ENCODE measurements at places on chromosomes 4 and X.

DNA sequence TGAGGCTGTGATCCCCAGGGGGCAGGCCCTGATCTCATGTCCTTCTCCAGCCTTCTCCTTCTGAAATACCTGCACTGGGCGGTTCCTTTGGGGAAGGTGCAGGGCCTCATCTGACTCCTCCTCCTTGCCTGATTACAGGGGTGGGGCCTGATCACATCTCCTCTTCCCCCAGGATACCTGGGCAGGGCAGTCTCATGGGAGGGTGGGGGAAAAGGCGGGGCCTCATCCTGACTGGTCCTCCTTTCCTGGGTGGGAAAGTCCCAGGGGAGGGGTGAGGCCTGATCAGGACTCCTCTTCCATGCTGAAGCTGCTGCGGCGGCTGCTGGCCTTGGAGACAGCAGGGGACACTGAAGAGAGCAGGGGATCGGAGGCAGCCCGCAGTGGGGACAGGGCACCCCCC lies 13.3 kb downstream of the TFE3 start:
- no peak for DNase-seq

- no peak for DNase-seq
Measured at GRCh38 chr4:7867701-7868435, 71.8 kb downstream of the AFAP1 start.

DNA sequence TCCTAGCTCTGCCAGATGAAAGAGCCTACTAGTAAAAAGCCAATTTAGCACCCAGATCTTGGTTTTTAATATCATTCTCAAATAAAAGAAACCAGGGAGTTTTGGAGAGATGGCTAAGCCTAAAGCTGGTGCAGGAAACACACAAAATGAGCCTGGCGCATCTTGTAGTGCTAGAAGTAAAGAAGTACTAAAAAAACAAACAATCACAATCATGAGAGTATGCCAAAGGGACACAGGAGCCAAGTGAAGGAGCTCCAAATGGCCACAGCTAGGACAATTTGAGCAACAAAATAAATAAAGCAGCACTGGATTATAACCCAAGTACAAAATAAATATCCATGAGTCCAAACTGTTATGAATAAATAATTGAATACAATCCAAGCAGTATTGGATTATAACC lies 37.8 kb upstream of the HCCS start:
- DNase-seq = no peak

- DNase-seq = no peak
Measured at GRCh38 chr4:4803216-4803911, 56.1 kb upstream of the MSX1 start.

- DNase-seq = no peak
Measured at GRCh38 chr4:123102897-123103471, 180.6 kb upstream of the NUDT6 start.

DNA sequence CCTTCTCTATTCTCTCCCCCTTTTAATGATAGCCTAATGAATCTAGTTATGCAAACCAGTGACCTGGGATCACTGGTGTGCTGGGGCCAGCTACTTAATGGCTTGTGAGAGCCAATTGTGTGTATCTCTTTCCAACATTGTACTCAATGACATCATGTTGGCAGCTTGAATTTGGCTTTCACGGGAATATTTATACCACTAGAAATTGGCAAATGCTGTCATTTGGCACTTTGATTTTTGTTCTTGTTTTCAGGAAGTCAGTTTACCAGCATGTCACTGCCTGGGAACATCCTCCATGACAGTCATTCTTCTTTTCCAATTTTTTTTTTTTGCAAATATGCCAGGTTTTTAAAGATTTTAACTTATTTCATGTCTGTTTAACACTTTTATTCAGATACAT lies 1685.3 kb downstream of the STIM2 start:
- no peak for DNase-seq

GRCh38 chrX:149286940-149287349 lies 218.2 kb downstream of the IDS start:
- DNase-seq = peak; percentile 8

DNA sequence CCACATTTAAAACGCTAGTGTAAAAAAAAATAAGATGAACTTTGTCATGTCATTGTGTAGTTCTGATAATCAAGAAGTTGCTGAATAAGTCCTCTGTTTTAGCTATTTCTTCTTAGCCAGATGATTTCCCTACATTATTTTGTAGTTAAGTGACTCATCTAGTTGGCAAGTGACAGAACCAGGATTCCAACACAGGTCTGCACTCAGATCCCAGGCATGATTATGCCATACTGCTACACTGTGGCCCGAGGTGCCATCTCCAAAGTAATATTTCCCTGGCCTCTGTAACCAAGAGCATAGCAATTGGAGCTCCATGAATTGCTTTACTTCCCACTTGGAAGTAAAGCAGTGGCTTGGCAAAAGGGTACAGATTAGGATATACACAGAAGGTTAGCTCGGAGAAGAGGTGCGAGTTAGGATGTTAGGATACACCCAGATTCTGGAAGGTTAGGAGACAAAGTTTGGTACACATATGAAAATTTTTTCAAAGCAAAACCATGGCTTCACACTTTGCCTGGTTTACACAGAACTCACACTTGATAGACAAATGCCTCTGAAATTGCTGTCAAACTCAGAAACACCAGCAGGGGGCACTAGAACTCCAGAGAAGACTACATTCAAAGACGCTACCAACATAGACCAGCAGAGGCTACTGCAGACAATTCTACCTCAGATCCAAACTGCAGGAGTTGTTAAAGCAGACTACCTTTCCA lies 41.4 kb downstream of the SRPX2 start:
- DNase-seq = peak; percentile 7

All from stimulated activated CD4-positive, alpha-beta T cell treated with anti-CD3 and anti-CD28 coated beads, Interleukin-1b, Interleukin-23, amount 100 ng/mL, for 1 hour (primary cell).